Stimulated activated naive B cell treated with anti-CD40 and anti-IgM and Interleukin-4, amounts not matched to agents 10 μg/mL and 1 μg/mL and 100 μg/mL, for 72 hours (primary cell): ENCODE measurements at places on chromosomes 1 and 21.

DNA sequence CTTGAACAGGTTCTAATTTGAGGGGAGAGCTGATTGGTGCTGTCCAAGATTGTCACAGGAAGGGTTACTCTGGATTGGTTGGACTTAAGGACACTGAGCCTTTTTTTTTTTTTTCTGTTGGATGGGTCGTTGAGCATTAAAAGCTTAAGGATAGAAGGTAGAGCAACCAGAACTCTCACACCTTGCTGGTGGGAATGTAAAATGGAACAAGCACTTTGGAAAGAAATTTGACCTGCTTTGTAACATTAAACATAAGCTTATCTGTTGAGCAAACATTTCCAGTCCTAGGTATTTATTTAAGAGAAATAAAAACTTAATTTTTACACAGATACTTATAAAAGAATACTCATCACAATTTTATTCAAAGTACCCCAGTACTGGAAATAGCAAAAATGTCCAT is 29.8 kb upstream of the PLA2G2A start:
- no peak for DNase-seq

DNA sequence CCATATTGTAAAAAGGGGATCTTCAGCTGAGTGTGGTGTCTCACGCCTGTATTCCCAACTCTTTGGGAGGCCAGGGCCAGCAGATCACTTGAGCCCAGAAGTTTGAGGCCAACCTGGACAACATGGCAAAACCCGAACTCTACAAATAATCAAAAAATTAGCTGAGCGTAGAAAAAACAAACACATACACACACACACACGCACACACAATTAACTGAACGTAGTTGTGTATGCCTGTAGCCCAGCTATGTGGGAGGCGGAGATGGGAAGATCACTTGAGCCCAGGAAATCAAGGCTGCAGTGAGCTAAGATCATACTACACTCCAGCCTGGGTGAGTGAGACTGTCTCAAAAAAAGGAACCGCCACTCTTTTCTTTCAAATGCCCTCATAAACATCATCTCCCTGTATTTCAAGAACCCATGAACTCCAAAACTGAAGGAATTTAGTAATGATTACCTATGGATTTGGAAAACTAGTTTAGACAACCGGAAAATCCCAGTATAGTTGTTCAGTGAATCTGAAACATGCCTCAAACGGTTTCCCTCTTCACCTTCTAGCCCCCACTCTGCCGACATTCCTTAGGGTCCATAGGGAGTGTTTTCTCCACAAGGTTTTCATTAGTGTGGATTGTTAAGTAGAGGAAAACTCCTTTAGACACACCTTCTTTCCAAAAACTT is 4.5 kb downstream of the TXNIP start:
- no peak for DNase-seq

DNA sequence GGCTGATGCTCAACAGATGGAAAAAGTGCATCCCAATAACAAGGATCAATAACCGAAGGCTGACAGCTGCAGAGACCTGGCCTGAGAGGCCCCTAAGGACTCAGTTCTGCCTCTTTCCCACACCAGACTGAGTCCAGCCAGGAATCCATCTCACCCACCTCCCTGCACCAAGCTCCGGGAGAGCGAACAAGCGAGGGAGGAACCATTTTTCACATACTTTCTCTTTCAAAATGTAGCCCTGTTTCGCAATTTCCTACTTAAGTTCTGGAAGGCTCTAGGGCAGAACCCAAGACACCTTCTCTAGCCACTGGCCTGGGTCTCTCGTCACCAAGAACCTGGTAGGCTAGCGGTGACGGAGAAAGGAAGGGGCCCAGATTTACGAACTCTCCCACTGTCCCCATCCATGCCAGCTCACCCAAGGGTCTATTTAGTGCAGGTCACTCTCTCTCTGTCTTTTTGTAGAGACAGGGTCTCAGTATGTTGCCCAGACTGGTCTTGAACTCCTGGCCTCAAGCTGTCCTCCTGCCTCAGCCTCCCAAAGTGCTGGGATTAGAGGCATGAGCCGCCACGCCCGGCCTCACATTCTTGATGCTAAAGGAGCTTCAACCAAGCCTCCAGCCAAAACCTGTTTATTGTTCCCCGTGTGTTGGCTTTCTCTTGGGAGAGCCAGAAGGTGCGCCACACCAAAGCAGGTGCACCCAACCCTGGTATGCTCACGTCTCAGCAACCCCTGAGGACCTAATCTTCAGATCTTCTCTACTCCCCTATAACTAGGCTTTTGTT is 10.9 kb upstream of the GNL2 start:
- no peak for DNase-seq

GRCh38 chr1:29758781-29759499 is 522.6 kb downstream of the PTPRU start:
- no peak for DNase-seq

DNA sequence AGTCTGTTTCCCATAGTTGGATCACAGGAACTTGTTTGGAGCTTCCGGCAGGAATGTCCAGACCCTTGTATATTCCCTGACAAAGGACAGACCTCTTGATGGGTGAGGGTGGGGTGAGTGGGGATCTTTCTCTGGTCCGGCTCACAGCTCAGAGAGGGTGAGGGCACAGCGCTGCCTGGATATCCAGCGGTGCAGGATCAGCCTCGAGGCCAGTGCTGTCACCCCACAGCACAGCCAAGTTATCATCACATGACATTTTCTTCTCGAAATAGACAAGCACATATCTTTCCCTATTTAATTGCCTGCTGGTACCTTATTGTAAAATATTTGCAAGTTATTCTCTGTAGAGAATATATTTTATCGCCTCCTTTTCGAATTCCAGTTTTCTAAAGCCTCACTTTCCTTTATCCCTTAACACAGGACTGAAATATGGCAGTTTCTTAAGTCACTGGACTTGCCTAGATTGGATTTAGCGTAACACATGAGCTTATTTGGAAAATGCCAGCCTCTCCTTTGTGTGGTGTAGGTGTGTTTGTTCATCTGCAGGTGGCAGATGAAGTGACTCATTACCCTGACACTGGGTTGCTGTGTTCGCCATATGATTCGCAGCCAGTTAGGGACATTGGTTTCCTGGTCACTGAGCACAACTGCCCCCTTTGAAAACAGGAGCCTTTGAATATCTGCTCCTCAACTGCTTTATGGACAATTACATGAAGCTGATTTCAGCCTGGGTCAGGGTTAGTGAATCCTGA is 21.4 kb downstream of the CLIC6 start:
- no peak for DNase-seq
